ENCODE measurements at places on chromosomes 7 and 10. TPM values are rescaled to one million over a fixed set of nuclear protein-coding genes. Genes with fewer than 3 reads are reported as not detected.

DNA sequence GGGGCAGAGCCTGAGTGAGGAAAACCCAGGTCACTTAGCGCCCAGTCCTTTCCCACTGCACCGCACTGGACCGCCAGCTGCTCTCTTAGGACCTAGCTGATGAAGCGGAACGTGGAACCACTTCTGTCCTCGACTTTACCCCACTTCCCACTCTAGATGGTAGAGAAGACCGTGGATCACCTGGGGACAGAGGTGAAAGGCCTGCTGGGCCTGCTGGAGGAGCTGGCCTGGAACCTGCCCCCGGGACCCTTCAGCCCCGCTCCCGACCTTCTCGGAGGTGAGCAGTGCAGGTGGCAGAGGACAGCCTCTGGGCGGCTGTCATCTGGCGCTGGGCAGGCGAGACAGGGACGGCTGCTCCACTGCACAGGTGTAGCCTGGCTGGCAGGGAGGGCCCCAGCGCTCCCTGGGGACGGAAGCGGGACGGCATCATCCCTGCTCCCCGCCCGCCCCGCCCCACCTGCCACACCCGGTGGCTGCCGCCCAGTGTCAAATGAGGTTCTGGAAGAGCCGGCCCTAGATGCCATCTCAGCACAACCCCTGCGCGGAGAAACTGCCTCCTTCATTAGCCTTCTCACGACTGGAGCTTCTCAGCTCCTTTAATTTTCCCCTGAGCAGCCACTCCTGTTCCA, 11.7 kb downstream of the PLAC9 start:
- DNase-seq = peak; percentile 44

DNA sequence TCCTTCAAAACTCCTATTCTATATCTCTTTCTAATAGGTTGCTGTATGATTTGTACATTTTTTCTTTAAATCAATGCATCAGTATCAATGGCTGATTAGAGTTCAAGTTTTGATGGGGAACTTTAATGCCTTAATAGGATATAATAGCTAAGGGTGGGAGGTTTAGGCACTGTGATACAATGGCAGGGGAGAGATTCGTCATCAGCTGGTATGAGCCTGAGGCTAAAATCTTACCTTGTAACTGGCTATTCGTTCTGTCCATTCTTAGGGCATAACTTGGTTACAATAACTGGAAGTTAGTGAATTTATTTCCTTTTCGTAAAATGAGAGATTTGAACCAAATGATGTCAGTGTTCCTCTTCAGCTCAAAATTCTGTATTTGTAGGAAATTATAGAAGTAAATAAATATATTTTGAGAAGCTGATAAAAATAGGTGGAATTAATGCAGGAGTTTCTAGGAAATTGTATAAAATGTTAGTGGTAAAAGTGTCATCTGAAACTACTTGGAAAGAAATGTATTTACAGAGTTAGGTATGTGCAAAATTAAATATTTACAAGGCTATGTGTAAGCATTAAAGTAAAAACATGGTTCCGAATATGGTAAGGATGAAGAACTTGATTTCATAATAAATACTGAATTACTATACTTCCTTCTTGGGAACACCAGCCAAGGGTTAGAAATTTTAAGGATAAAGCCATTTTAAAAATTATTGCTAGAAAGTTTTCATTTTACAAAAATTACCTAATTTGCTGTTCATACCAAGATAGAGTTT, 27.5 kb upstream of the NAMPT start:
- DNase-seq = no peak

DNA sequence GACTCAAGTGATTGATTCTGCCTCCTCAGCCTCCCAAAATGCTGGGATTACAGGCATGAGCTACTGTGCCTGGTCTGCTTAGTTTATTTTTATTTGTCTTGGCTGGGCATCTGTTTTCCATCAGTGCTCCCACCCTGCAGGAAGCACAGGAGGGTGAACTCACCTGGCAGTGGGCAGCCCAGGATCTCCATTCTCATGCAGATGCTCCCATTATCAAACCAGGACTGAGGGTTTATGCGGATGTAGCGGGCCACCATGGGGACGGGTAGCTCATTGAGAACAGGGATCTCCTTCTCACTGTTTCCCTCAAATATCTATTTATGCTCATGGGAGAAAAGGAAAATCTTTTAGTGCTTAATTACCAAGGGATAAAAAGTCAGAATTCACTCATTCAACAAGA, 93.8 kb downstream of the CPXM2 start:
- no peak for DNase-seq

Gene TEX36
- total RNA-seq = not detected

Gene PTF1A
- total RNA-seq = not detected

Data from dorsolateral prefrontal cortex (tissue), 122 donors.